Progenitor cell of endocrine pancreas (in vitro differentiated cells): ENCODE measurements at places on chromosomes 1 and 21. TPM values are rescaled to one million over a fixed set of nuclear protein-coding genes. Genes with fewer than 3 reads are reported as not detected.

The ATP6V1G3 gene
- not detected in 2 replicates for total RNA-seq

The KLHDC9 gene
- total RNA-seq, result 14.7 and 16.7 TPM in 2 replicates

The CASZ1 gene
- total RNA-seq, result 23.6 and 28.5 TPM in 2 replicates

The TCHH gene
- total RNA-seq, result not detected in 2 replicates

The SPATA21 gene
- total RNA-seq, result not detected in 2 replicates

The RNF223 gene
- total RNA-seq, result not detected in 2 replicates

The ELOVL1 gene
- 46.0 and 50.8 TPM in 2 replicates for total RNA-seq

- no peak for DNase-seq
These were observed 86.6 kb upstream of the ERRFI1 start for GRCh38 chr1:8112611-8113261.

GRCh38 chr1:161080441-161081405, 8.6 kb downstream of the NECTIN4 start:
- no peak for DNase-seq

GRCh38 chr21:32477424-32477745, 64.9 kb downstream of the EVA1C start:
- DNase-seq, result no peak

DNA sequence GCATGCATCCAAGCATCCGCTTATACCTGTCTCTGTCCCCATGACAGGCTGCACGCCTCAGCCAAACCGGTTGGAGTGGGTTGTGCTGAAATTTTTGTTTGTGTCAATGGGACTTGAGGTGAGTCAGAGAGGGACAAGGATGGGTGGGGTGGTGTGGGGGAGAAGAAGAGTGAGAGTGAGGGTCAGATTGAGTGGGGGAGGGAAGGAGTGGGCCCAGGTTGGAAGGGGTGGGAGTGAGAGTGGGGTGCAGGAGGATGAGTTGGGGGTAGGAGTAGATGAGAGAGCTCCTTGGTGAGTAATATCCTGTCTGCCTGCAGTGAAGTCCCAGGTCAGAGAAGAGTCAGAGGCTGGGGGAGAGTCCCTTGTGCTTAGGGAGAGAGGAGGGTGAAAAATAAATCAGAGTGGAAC, 3.3 kb upstream of the NECTIN4 start:
- DNase-seq, result no peak

DNA sequence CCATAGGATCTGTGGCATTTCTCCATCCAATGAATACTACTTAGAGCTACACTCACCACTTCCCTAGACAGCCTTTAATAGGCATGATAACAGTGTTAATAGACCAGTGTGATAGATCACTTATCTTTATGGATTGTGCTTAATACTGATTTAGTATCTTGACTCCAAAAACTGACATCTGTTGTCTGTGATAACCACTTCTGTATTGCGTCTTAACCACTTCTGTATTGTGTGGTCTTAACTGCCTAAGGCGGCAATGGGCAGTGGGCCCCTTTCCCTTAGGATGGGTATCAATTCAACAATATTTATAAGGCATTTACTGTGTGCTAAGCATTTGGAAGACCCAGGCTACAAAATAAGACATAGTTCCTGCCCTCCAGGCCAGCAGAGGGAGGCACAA, 32.0 kb upstream of the RCAN3 start:
- DNase-seq, result no peak

DNA sequence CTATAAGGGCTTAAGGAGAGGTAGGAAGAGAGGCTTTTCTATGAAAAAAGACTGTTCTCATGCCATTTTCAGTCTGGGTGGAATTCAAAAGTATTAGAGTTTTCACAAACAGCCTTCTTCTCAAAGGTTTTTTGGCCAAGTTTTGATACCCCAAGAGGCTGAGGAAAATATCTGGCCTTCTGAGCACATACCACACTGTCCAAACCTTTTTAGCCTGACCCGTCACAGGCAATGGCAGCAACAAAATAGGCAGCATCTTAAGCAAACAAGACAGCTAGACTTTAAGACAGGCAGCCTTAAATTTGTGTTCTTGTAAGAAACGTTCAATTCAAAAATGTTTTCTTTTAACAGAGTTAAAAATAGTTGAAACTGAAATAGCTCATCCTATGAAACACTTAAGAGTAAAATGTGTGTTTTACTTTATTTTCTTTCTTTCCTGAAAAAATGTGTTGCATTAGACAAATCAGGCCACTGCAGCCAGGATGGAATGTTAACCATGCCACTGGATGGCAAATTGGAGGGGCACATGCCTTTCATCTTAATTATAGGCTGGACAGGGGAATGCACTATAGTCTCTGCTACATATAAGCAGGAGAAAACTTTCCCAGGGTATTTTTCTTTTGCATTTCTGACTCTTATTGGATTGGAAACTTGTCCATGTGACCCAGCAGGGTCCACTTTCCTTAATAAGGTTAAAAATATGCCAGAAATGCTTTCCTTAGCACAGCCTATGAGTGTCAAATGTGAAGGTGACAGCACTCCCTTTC, 315.0 kb downstream of the TGFB2 start:
- no peak for DNase-seq

- no peak for DNase-seq
These were observed 226.6 kb upstream of the ZRANB2 start for GRCh38 chr1:71307451-71307850.

DNA sequence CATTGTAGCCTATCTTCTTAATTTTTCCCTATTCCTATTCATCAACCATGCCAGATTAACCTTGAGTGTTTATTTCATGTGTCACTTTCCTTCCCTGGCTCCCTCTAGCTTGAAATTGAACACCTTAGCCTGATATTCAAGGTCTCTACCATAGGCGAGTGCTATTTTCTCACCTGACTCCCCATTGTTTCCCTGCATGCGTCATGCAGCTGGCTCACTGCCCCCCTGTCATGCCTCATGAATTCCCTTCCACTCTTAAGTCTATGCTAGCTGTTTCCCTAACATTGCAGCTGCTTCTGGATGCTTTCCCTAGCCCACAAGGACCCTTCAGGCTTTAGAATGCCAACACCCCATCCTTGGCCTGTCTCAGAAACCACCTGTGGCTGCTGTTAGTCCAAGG, 56.7 kb upstream of the CD1D start:
- no peak for DNase-seq

GRCh38 chr21:21547368-21547953, 549.3 kb downstream of the NCAM2 start:
- no peak for DNase-seq

- DNase-seq, result no peak
These were observed 34.9 kb upstream of the VASH2 start for GRCh38 chr1:212915245-212916091.

DNA sequence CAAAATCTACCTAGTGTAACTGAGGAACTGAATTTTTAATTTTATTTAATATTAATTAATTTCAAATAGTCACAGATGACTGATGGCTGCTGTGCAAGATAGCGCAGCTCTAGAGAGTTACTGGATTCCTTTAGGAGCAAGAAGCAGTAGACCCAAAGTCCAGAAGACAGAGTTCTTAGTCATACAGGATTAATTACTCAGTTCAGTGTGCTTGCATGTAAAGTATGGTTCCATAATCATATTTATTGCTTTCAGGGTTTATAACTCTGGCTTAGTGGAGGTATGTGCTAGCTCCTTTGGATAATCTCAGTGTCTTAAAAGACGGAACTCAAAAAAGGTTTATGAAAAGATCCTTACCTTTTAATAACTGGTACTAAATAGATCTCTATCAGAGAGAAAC, 17.4 kb downstream of the CEPT1 start:
- no peak for DNase-seq

DNA sequence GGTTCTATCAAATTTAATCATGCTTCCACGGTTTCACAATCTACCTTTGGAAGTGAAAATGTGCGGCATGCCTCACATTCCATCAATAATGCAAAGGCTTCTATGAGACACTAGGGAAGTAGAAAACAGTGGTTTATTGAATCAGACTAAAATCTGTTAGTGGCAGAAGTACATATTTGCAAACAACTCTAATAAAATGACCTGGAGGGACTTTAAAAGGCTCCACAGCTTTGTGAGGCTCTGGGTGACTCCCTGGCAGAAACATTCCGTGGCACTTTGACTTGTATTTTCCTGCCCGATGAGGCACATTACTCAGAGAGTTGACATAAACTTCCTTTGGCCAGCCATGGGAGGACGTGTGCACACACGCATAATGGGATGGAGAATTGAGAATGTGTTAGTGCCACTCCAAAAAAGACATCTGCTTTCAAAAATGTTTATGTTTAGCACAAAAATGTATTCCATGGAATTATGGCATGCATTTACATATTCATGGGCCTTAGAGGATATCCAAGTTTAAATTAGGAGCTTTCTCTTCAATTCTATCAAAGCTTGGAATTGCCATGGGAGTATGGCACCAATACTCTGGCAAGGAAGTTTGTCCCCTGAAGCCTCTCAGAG, 60.0 kb upstream of the SSX2IP start:
- DNase-seq, result no peak

- no peak for DNase-seq
These were observed 104.2 kb upstream of the BARHL2 start for GRCh38 chr1:90821152-90821787.

GRCh38 chr1:207670997-207671396, 26.1 kb downstream of the CR1L start:
- DNase-seq, result no peak

- no peak for DNase-seq
These were observed 358.3 kb downstream of the KIF26B start for GRCh38 chr1:245512980-245513578.

DNA sequence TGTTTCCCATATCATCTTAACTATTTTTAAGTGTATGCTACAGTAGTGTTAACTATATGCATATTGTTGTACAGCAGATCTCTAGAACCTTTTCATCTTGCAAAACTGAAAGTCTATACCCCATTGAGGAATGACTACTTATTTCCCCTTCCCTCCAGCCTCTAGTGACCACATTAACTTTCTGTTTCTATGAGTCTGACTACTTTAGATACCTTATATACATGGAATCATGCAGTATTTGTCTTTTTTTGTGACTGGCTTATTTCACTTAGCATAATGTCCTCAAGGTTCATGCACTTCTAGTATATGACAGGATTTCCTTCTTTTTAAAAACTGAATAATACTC, 96.5 kb upstream of the BTG3 start:
- no peak for DNase-seq
